T-helper 1 cell (primary cell): ENCODE measurements at places on chromosomes 1 and 21.

GRCh38 chr1:2201062-2201461 lies 6.5 kb upstream of the FAAP20 start:
- no peak for DNase-seq

DNA sequence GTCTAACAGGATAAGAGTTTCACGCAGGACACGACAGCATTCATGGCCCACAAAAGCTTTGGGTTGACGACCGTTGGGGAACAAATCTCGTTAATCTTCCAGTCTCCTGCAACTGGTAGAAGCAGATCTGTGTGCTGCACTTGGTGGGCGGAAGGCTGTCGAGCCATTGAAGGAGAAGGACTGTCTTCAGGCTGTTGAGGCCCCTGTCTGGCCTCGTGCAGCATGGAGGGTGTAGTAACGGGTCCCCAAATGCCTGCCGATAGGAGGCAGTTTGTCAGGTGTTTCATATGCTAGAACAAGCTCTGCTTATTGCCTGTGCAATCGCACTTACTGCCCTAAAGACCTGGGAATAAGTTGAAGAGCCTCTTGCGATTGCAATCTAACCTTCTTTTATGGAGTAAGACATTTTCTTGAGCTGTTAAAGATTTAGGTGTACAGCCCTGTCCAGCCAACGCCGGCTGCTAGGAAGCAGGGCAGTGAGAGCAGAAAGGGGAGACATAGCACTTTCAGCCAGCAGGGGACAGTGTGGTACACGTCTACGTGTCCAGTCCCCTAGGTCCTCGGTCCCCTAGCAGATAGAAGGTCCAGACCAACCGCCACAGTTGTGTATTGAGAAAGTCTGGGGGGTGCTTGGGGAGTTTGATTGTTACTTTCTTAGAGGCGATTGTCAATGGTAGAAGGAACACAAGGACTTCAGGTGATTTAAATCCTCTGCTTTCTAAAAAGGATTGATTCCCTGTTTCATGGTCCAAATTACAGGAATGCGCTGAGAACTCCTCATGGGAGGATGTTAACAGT lies 102.3 kb upstream of the TMPRSS2 start:
- DNase-seq = no peak

DNA sequence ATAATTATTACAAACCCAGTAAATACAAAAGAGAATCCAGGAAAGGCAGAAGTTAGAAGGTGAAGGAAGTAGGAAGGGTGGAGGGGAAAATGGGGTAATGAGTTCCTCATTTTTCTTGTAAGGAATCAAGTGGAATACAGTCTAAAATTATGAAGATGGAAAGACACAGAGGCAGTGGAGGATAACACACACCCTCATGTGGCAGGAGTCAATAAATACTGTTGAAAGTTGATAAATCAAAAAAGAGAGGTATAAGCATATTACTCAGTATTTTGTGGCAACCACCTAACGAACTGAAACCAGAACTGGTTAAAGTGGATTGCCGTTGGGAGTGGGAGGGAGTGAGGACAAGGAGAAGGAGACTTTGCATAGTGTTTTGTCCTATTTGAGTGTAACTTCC lies 78.6 kb upstream of the SLC44A3 start:
- DNase-seq = no peak

- DNase-seq = no peak
These were observed 104.8 kb downstream of the RERE start for GRCh38 chr1:8712413-8713231.

DNA sequence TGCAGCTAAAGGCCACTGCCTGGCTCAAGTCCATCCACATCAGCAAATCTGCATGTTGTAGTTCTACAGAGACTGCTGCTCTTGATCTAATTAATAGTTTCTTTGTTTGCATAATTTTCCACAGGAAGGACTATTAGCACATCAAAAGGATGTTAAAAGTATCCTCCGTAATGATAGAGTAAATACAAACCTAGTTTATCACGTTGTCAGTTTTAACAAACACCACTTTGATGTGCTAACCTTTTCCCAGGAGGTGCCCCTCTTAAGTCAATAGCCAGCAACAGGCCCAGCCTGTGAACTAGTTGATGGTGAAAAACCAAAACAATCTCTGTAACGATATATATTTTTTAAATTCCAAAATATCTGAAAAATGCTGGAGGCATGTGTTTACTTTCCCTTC lies 64.2 kb upstream of the SLC22A15 start:
- DNase-seq = no peak

DNA sequence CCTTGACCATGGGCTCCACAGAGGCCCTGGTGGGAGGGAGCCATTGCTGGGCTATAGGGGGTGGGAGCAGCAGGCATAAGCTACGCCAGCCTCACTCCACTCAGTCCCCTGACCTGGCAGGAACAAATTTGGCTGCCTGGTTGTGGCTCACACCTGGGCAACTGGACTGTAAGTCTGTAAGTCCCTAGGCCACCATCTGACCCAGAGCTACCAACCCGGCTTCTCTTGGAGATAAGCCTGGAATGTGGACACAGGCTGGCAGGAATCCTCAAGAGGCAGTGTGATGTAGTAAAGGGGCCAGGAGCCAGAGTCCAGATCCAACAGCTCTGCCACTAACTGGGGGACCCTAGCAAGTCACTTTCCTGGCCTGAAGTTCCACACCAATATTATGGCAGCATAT lies 11.4 kb downstream of the NCF2 start:
- DNase-seq = no peak

DNA sequence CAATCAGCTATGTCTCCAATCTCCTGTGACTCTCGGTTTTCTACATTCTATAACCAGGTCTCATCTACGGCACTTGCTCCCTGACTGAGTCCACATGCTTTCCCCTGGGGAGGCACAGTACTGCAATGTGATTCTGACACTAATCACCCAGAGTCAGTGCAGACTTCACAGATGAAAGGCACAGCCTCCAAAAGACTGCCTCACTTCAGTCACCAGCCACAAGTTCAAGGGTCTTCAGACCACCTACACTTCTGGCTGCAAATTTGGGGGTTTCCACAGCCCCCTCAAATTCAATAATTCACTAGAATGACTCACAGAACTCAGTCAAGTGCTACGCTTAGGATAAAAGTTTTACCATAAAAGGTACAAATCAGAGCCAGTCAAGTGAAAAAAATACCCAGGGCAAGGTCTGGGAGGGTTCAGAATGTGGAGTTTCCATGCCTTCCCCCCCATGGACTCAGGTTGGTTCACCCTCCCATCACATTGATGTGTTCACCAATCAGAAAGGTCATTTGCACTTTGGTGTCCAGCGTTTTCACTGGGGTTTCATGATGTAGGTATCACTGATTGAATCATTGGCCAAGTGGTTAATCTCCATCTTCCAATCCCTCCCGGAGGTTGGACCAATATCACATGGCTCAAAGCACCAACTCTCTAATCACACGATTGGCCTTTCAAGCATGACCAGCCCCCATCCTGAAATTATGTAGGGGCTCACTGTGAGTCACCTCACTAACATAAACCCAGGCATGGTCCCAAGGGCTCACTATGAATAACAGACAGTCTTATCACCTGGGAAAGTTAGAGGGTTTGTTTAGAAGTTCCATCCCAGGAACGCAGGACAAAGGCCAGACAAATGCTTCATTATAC lies 182.9 kb upstream of the CAMK1G start:
- no peak for DNase-seq

DNA sequence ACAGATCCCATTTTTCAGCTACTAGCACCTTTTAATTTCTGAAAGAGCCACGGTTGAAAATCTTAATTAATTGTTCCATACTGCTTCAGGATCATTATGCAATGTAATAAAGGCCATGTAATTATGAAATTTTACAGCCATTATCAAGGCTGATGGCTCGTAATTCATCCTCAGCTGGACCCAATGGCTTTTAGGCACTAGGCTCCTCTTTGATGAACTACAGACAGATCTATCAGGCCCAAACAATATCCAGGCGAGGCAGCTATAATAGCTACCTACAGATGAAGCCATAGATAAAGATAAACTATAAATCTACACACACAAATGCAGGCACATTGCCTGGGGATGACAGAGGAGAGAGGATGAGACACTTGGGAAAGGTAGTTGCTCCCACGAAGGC lies 110.5 kb upstream of the USH2A start:
- no peak for DNase-seq

DNA sequence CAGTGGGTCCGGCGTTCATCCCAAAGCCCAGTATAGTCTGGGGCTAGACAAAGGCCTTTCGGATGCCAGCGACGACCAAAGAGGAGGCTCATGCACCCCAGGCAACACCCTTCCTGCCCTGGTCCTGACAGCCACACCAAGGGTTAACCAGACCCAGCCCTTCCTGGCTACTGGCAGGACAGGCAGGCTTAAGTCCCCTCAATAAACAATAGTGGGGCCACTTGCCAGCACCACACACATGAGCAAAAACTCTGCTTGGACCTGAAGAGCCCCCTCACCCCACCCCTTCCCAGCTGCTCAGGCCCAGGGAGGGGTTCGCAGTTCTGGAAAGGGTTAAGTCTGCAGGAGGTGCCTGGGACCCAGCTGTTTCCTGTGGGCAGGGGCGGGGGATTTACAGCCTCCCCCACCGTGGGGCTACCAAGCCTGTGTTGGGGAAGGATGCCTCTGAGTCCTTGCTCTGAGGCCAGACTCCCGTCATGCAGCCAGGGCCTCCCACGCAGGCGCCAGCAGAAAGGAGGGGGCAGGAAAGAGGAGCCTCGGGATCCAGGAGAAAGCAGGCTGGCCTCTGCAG lies 18.2 kb downstream of the PHLDA3 start:
- no peak for DNase-seq
